ENCODE measurements at places on chromosomes 11 and 22.

GRCh38 chr11:32428665-32429303 is 6.6 kb downstream of the WT1 start:
- no peak for DNase-seq

GRCh38 chr11:82831364-82831763 is 68.9 kb downstream of the PRCP start:
- no peak for DNase-seq

DNA sequence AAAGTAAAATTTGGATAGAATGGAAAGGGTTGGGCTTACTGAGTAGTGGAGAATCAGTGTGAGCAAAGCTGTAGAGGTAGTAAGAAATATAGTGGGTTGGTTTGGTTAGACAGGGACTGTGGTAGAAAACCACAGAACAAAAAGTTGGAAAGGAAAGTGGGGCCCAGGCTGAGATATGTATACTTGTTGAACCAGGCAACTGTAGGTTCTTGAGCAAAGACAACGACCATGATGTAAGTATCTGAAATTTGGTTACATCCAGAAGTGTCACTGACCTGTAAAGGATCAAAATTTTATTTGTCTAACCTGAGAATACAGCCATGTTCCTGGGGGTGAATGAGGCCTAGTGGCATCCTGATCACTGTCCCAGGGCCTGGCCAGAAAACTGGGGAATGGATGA is 114.1 kb downstream of the STIM1 start:
- DNase-seq = no peak

- DNase-seq = no peak
Measured at GRCh38 chr11:105906517-105906916, 115.5 kb downstream of the MSANTD4 start.

DNA sequence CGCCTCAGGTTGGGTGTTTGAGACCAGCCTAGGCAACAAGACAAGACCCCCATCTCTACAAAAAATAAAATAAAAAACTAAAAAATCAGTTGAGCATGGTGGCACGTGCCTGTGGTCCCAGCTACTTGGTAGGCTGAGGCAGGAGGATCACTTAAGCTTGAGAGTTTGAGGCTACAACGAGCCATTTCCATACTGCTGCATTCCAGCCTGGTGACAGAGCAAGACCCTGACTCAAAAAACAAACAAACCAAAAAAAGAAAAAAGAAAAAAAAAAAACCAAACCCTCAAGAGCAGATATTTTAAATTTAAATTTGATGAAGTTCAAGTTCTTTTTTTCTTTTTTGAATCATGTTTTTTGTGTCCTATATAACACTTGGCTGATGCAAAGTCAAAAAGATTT is 7.2 kb upstream of the CCDC83 start:
- no peak for DNase-seq

DNA sequence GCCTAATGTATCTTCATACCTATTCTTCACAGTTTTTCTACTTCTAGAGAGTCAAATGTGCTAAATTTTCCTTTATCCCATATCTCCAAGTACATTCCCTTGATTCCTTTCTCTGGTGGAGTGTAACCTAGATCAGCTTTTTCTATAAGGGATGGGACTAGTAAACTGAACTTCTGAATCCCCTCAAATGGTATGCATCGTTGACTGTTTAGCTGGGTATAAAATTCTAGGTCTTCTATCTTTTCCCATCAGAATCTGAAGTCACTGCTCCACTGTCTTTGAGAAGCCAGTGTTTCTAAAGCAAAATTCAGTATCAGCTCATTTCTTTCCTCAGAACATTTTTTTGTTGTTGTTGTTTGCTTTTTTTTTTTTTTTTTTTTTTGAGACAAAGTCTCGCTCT is 1256.8 kb downstream of the BRD1 start:
- DNase-seq = no peak

- DNase-seq = no peak
Measured at GRCh38 chr11:9527481-9528135, 45.9 kb upstream of the WEE1 start.

- no peak for DNase-seq
Measured at GRCh38 chr11:82546661-82547557, 186.8 kb downstream of the FAM181B start.

GRCh38 chr11:28963187-28963586 is 855.0 kb downstream of the METTL15 start:
- no peak for DNase-seq

- DNase-seq = no peak
Measured at GRCh38 chr22:37213941-37214730, 1.9 kb upstream of the SSTR3 start.

- no peak for DNase-seq
Measured at GRCh38 chr11:120718171-120718570, 206.6 kb downstream of the GRIK4 start.

DNA sequence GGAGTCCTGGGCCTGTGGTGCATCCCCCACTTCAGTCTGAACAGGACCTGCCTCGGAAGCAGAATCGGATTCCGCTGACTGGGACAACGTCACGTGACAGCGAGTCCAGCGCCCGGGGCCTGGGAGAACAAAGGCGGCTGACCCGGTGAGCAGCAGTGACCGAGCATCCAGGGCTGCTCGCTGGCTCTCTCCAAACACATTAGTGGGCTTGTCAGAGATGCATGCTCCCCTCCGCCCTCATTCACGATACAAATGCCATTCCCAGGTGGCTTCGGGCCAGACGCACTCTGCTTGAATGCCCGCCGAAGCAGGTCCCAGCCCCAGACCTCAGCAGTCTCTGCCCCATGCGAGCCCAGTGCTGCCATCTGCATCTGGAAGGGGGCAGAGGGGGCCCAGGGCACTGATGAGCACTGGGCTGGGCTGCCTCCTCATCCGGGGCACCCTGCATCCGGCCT is 91.0 kb downstream of the WNT7B start:
- no peak for DNase-seq

DNA sequence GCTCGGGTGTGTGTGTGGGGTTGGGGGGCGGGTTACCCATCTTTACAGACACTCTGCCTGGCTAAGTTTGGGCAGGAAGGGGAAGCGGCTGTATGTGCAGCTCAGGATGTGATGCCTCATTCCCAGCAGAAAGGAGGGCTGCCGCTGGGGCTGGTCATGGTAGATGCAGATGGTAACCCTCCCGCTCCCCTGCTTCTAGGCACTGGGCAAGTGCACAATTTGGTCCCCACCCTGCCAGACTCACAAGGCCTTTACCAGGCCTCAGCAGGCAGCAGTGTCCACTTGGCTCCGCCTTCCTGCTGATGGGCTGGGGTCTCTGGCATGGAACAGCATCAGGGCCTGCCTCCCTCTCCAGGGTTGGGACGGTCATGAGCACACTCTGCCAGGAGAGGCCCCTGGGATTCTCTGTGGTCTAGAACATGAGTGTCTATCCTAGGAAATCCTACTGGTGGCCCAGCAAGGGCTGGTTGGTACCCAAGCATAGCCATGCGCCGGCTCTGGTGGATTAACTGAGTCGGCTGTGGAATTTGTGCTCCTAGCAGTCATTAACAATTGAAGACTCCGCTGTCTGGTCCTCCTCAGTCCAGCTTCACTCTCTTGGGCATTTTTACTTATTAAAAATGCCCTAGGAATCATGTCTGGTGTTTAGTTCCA is 4.2 kb downstream of the LMO1 start:
- no peak for DNase-seq

DNA sequence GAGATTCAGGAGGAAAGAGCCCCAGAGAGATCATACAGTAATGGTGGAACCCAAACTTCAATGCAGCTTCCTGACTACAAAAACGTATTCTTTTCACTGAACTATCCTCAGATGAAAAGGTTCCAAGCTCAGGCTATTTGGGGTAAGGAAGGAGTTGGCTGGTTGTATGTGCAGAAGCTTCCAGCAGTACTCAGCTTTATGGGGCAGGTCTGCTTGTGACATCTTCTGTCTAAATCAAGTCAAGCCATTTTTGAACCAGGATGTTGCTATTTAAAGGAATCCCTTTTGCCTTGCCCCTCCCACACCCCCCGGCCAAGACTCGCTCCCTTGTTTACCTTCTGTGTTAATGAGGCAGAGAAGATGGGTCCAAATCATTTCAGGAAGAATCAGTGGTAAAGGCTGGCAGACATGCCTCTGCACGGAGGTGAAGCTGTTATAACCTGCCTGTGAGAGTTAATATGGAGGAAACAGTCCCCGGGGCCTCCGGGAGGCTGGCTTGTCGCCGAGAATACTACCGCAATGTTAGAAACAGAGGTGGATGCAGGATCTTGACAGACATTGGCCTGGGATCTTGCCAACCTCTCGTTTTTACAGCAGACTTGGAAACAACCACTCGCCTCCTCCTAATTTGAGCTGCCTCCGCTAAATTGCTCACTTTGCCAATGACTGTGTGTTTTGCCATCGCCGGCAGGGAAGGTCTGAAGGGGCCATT is 45.4 kb downstream of the TIMP3 start:
- DNase-seq = no peak

DNA sequence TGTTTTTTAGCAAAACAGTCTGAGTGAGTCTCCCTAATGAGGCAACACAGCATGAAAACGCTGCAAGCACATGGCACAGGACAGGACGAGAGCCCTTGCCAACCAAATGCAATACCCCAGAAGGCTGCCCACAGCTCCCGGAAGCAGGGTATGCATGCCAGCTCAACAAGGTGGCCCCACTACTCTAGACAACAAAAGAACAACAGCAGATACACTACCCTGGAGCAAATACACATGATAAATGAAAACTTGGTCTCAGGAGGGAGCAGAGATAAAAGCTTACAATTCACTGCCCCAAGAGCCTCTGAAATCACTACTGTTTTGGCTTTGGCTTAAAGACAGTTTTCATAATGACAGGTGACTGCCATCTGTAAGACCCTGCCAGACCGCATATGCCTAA is 785.4 kb upstream of the API5 start:
- DNase-seq = no peak

GRCh38 chr11:112968941-112969713 is 7.9 kb downstream of the NCAM1 start:
- no peak for DNase-seq

DNA sequence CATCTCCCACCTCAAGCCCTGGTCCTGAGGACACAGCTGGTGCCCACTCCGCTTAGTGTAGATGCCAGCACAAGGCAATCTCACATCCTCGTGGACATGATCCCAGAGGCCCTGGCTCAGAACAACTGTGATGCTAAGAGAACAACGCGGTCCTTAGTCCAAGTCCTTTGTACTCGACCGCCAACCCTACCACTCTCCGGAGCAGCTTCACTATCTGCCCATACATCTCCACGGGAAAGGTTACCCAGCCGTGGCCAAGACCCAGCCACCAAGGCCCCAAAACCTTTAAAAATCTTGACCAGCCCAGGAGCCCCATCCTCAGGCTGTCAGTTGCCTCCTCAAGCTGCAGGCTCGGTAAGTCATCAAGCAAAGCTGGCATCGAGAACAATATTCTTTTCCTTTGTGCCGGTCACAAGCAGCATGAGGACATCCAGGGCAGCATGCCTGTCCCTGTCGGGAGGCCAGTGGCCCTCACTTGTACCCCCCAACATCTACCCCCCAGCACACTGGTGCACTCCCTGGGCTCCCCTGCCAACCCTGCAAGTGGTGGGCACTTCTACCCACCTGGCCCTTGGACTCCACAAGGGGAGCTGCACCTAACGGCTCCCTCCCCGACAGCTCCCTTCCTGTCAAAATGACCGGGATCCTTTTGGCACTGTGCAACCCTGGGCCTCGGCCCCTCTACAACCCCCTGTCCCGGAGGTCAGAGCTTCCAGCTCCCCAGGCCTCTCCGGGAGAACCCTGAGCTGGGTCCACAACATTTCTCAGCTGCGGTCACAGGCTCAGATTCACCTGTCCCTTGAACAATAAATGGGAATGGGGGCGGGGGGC is 2.5 kb downstream of the OSBPL5 start:
- no peak for DNase-seq

DNA sequence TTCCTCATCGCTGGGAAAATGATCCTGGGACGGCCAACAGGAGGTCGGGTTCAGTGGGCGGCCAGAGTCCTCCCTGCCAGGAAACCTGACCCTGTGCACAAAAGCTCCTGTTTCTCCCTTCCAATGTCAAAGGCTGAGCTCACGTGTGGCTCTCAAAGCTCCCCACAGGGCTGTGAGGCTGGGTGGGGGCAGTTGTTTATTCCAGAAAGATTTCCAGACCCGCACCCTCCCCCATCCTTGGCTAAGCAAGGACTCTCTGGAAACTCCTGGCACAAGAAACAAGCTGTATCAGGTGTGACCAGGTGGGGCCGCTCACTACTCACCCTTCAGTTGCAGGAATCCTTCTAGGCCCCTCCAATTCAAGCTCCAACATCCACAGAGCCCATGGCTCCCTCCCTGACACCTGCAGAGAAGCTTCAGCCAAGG is 131.9 kb downstream of the SHANK2 start:
- no peak for DNase-seq

DNA sequence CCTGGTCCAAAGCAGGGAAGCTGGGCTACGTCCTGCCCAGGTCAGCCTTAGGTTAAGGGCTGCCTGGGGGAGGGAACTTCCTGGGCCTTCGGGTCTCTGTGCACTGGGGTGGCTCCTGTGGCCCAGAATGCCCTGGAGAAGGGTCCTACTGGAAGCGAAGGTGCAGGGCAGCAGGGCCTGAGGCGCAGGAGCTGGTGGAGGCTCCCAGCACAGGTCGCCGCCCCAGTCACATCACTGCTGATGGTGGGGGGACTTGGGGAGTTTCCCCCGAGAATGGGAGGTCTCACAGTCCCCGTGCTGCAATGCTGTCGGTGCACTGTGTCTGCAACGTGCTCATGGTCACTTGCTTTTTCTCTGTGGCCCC is 815 bp upstream of the SMIM38 start:
- DNase-seq = no peak

DNA sequence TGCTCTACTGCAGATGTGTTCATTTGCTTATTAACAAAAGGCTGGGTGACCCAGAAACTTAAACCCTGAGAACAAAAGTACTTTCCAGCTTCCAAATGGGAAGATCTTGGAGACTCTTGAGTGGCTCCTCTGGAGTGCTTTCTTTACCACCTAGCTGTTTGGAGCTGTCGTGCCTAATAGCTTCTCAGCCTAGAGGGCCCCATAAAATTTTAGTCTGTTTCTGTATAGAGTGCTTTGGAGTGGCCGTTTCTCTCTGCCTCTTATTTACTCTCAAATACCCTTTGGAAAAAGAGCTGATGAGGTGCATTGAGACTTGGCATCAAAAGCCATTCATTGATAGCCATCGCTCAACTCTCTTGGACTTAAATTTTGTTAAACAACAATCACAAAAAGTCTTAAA is 50.7 kb downstream of the ZNRF3 start:
- no peak for DNase-seq

DNA sequence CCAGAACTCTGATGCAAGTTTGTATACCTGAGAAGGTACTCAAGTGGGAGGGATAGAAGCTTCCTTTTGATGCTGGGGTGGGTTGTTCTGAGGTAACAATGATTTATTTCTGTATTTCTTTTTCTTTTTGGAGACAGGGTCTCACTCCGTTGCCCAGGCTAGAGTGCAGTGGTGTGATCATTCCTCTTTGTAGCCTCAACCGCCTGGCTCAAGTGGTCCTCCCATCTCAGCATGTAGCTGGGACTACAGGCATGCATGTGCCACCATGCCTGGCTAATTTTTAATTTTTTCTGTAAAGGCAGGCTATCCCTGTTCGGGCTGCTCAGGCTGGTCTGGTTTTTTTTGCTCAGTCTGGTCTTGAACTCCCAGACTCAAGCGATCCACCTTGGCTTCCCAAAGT is 7.9 kb downstream of the KDM2A start:
- no peak for DNase-seq

Data from GM10248 (cell line).